IPS DF 6.9 (cell line): ENCODE measurements at places on chromosomes 7 and 10.

DNA sequence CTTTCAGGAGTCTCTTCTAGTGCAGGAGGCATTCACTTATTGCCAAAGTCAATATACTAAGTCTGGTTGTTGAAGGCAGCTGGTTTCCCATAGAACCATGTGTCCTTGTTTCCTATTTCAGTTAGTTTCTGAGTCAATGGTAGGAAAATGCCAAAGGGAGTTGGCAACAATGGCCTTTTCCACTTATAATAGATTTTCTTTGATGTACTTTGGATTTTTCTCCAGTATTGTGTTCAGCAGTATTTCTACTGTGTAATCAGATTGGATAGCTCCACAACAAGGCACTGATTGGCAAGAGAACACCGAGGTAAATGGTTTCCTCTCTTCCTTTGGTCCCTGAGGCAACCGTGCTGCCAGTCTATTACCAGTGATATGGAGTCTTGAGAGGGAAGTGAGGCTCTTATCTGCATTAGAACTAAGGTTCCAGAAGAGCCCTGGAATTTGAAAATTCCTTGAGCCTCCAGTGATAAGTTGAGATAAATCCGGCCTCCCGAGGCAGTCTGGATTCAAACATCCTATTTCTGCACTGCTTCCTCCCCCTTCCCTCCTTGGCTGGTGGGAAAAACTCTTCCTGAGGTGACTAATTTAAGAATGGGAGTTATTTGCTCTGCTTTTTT is 7.9 kb upstream of the SEPTIN7 start:
- no peak for DNase-seq

DNA sequence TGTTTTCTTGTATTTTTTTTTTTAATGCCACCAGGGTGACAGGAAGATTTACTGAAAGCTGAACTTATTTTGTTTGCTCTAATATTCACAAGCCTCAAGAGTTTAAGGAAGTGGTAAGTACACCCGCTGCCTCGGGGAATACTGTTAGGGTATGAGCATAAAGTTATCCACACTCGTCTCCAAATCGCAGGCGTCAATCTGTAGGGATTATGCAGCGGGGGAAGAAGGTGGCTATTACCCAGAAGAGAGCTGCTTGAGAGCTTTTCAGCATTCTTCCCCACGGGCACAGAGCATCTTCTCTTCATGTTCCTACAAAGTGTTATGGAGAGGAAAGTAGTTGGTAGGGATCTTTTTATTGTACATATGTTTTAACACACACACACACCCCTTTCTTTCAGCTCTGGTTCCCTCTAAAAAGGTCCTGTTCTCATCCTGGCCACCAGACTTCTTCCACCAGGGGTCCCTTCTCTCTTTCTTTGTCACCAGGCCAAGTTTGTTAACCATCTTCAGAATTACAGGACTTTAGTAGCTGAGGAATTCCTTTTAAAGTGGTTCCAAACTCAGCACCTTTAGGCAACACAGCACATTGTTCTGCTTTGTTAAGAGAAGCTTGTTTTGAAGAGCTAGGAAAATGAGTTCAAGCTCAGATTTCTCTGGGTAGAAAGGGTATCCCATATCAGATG is 411.6 kb upstream of the GALNT17 start:
- no peak for DNase-seq

DNA sequence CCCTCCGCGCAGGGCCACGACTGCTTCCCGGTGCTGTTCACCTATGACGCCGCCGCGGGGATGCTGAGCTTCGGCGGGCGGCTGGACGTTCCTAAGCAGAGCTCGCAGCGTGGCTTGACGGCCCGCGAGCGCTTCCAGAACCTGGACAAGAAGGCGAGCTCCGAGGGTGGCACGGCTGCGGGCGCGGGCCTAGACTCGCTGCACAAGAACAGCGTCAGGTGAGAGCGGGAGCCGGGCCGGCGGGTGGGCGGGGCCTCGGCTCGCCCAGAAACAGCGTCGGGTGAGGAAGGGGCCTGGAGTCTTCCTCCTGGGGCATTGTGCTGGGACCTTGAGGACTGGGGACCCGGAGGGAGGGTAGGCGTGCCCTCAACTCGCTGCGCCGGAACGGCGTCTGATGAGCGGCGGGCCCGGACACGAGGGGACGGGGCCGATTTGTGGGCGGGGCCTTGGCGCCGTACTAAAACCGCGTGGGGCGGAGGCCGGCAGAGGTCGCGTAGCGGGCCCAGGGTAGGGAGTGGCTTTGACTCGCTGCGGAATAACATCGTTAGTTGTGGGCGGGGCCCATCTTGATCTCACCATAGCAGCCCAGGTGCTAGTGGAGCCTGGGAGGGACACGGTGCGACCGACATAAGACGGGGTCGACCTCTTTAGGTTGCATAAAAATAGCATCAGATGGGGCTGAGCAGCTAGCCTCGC is 15.6 kb downstream of the PDAP1 start:
- DNase-seq = peak; percentile 78

GRCh38 chr10:43048301-43049051 is 28.4 kb upstream of the RET start:
- no peak for DNase-seq

- no peak for DNase-seq
These were observed 269.2 kb downstream of the MAD1L1 start for GRCh38 chr7:1963575-1963974.

- DNase-seq = no peak
These were observed 7.9 kb downstream of the LDB1 start for GRCh38 chr10:102112210-102112817.

- DNase-seq = no peak
These were observed 175.9 kb upstream of the TAC1 start for GRCh38 chr7:97555857-97556421.

DNA sequence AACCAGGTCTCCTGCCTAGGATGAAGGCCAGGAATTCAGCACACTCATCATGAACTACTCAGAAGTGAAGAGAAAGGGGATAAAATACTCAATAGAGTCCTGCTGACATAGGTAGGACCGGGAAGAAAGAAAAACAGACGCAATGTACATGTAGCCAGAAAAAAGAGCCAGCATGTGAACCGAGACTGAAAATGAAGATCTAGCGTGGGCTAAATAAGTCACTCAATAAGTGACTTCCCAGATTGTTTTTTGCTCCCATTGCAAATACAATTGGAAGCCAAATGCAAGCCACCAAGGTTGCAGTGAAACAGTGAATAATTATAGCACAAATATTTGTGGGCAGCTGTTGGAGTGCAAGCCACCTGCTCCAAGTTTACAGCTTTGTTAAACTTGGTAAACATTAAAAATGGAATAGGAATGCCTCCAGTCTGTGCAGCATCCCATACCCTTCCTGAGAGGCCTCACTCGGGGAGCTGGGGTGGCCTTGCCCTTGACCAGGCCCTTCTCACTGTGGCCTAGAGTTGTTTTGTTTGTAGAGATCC is 34.7 kb upstream of the HPS1 start:
- no peak for DNase-seq

DNA sequence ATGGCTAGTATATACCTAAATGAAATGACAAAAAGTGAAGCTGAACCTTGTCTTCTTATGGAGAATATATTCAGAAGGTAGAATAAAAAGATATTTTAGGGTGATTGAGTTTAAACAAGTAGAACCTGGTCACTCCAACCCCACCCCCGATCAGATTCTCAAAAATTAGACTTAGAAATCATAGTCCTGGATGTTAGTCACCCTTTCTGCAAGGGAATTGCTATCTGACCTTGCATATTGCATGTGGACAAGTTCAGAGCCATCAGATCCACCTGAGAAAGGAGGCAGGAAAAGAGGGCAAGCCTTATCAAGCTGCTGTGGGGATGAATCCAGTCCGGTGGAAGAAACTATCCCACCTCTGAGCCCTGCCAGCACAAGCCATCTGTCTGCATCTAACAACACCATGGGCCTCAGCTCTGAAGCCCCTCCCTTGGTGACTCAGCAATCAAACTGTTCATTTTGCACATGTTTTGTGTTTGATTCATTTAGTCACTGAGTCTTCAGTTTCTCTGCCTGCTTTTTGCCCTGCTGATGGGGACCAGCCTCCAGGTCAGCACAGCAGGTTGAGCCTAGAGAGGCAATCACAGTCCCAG is 727.3 kb downstream of the AUTS2 start:
- DNase-seq = no peak

DNA sequence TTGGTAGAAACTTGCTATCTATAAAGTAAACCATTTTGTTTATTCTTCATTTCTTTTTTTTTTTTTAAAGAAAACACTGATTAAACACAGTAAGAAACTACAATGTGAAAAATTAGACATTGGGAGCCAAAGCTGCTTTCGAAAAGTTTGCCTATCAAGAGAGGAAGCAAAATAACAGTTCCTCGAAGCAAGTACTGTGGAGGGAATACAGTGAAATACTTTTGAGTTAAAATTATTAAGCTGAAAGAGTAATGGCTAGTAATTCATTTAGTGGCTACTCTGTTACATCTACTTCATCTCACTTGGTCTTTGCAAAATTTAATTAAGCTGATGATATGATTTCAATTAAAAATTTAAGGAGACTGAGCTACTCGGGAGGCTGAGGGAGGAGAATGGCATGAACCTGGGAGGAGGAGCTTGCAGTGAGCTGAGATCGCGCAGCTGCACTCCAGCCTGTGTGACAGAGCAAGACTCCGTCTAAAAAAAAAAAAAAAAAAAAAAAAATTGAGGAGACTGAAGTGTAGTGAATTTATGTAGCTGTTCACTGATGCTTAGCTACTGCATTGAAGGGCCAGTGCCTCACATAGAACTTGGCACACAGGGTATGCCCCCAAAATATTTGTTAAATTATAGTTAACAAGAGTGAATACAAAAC is 982.1 kb upstream of the MBL2 start:
- no peak for DNase-seq

- peak; percentile 66 for DNase-seq
These were observed 47.7 kb upstream of the TRIM8 start for GRCh38 chr10:102596506-102596971.

DNA sequence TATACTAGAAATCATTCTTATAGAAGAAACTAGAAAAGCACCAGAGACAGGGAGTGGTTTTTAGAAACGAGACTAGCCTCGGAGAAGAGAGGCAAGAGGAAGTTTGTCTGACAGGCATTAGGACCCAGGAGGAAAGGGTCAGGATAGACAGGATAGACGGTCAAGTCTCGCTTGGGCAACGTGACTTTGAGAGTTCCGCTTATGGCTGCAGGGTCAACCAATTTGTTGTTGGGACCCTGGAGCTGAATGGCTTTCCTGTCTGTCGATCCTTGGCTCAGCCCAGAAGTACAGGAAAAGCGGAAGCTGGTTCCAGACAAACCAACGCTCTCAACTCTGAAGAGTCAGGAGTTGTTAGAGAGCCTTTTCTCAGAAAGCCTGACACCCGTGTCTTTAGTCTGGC is 191.2 kb downstream of the FZD1 start:
- no peak for DNase-seq

GRCh38 chr10:22344249-22344648 is 1.0 kb upstream of the SPAG6 start:
- no peak for DNase-seq

GRCh38 chr7:101804967-101805366 is 12.5 kb upstream of the CUX1 start:
- no peak for DNase-seq

- no peak for DNase-seq
These were observed 289.9 kb upstream of the CELF2 start for GRCh38 chr10:10727812-10728211.

- DNase-seq = no peak
These were observed 931.2 kb upstream of the C7orf33 start for GRCh38 chr7:147659036-147659995.

DNA sequence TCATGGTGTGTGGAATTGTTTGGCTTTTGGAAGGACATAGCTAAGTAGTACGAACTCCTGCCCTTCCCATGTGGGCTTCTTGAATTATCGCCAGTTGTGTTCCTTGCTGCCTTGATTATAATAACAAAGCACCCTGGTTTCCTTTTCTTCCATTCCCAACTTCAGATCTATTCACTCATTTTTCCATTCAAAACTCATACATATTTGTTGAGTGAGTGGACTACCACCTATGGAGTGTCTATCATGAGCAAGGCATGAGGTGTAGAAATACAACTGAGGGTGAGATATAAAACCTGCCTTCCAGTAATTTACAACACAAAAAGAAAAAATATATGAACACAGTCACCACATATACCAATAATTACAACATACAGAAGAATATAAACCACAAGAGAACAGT is 4.9 kb upstream of the COL17A1 start:
- no peak for DNase-seq

GRCh38 chr7:25388681-25389080 is 160.4 kb upstream of the NPVF start:
- DNase-seq = no peak

GRCh38 chr7:122546496-122546895 is 152.4 kb downstream of the RNF133 start:
- no peak for DNase-seq

GRCh38 chr10:6920072-6921019 is 340.3 kb upstream of the PRKCQ start:
- peak; percentile 66 for DNase-seq

GRCh38 chr7:86760236-86760635 is 116.5 kb downstream of the GRM3 start:
- no peak for DNase-seq

DNA sequence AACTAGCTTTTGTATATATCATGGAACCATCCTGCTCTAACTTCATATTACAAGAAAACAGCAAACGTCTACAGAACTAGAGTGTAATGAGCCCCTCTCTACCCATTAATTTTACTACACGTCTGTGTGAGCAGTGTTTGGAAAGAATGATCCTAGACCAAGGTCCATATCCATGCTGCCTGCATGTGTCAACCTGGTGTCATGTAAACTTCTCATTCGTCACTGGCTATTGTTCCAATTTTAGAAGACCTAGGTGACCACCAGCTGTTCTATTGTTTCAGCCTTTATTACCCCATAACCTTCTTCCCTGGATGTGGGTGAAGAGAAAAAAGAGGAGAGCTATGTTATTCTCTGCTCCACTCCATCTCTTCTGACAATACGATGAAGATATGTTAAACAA is 77.1 kb downstream of the CREM start:
- no peak for DNase-seq

DNA sequence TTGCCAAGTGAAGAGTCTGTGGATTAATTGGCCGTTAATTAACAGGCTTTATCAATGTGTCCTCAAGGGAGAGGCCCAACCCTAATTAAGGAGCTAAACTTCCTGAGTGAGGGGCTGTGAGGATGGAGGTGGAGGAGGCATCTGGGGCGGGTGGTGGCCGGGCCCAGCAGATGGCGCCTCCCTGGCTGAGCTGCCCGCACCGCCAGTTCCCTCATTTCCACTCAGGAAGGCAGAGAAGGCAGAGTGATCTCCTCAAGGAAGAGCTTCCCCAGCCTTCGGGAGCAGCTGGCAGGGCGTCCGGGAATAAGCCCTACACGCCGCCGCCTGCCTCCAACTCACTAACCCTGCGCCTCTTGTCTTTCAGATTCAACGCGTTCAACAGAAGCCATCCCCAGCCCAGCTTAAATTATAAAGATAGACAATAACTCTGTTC is 112.2 kb downstream of the CYTH3 start:
- peak; percentile 20 for DNase-seq
